NCI-H1694 (cell line): ENCODE measurements at places on chromosomes 3 and 15.

DNA sequence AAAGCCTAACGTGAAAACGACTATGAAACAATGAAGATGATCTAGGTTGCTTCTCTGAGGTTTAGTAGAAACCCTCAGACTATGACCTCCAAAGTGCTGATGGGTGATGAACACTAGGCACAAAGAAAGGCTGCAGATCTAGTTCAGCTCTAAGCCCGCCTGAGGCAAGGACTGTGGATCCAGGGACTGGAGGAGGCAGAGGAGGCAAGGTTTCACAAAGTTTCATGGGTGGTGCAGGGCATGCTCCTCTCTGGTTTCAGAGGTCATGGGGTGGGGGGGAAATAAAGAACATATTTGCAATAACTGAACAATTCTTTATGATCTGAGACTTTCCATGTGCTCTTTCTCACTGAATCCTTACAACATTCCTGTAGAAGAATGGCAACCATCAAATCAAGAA, 679.2 kb downstream of the NTRK3 start:
- DNase-seq = no peak

GRCh38 chr3:24437326-24437725, 57.3 kb downstream of the THRB start:
- DNase-seq = no peak

GRCh38 chr3:58079773-58080172, 71.6 kb downstream of the FLNB start:
- no peak for DNase-seq

DNA sequence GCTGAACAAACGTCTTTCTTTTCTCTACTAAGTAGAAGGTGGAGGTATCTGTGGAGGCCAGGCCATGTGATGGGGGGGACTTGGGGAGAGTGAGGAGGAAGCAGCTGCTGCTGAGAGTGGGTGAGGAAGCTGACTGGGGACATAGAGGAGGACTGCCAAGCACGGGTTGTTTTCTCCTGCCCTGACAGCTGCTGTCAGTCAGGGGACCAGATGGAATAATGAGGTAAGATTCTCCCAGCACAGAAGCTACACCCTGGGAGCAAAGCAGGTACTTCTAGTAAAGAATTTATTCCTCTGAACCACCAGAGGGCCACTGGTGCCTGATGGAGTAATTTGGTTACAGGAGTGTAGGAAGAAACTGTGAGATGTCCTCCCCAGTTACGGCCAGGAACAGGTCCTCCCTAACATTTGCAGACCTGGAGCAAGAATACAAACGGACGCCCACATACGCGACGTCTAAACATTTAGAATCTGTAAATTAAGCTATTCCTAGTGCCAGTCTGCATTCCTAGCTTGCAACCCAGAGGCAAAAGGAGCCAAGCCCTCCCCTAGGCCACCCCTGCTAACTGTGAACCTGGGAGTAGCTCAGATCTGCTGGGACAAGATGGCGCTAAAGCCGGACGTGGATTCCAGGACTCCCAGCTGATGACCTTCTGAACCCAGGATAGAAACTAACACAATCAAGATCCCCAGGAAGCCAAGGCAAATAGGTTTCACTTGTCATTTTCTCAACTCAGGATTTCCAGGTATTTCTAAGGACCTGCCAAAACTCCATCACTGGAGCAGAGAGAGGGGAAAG, 14.8 kb downstream of the CRYGS start:
- DNase-seq = peak; percentile 96

DNA sequence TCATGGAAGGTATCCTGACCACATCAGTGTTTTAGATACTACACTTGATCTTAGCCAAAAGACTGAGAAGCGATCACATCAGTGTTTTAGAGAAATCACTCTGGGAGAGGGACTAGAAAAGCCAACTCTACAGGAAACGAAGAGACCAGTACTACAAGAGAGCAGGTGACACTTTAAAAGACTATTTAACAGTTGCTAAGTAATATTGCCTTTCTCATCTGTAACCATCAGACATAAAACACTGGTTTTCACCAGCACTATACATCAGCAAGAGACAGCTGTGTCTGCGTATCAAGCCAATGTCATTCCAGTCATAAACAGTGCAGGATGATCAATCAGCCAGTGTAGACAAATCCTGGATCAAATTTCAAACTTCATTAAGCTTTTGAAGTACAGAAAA, 66.7 kb downstream of the GLB1 start:
- DNase-seq = no peak

DNA sequence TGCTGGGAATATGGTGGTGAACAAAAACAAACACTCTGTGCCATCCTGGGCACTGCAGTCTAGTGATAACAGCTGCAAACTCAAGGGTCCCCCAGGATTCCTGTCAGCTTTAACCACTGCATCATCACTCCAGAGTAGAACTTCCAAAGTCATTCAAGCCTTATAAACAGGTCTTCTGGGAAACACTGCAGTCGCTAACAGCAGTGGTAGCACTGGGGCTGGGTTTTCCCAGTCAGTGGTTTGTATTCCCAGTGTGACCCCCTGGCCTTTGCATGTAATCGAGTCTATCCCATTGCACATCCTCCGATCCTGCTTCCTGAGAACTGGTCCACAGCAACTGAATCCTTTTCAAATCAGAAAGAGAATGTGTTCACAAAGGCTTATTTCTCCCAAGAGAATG, 623.5 kb downstream of the EDEM1 start:
- no peak for DNase-seq

DNA sequence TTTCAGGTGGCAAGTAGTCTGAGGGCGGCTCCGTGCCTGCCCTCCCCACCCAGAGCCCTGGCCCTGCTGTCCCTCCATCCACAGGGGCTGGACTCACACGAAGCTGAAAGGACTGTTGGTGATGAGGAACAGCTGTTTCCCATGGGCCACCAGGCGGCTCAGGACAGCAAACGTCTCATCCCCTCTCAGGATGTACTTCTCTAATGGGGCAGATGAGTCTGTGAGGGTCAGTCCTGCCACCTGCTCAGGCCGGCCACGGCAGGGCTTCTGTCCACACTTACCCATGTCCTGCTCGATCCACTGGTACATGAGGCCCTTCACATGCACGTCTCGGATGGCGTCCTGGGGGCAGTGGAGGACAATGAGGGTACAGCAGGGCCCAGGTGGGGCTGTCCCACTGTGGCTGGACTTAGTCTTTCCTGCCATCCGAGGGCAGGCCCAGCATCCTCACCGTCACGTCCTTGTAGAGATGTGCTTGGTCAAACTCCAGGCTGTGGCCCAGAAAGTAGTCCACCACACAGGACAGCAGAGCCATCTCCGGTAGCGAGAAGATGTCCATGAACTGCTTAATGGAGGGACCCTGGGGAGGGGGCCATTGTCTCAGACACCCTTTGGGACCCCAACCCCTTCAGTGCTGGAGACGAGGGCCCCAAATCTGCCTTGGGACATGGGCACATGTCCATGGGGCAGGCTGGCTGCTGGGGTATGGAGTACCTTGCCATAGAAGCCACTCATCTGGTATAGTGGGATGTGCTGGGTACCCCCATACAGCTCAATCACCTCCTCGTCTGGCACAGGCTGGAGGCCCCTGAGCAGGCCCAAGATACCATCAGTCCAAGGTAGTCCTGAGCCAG, 5.7 kb downstream of the NT5DC2 start:
- no peak for DNase-seq

DNA sequence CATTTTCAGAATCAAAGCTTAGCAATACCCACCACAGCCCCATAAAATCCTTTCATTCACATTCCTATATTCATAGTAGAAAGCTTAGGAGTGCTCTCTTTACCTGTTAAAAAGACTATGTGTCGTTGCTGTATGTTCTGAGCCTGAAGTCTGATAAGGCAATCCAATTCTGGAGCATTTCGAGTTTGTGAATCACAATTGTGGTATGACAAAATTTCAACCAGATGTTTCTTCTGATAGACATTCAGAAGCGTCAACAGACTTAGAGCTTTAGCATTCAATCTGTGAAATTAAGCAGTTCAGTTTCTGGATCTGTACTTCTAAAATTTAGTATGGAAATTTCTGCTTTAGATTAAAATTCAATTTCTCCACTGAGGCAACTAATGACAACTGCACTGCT, 58.3 kb downstream of the TASOR start:
- DNase-seq = no peak
